ENCODE measurements at places on chromosomes 11 and 22.

DNA sequence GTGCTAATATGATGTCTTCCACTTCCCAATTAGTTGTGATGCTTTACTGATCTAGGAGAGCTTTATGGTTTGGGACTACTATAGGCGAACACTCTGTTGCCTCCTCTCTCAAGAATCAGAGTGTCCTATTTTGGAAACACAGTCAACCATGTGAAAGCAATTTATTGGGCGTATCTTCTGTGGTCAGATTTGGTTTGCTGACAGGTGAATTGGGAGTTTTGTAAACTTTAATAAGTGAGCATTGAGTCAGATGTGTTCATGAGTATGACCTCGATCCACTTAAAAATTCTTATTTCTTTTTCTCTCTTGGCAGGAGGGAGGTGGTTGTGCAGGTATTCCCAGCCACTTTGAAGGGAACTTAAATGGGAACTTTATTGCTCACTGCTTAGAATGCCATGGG, 4.4 kb downstream of the CAT start:
- DNase-seq: no peak

DNA sequence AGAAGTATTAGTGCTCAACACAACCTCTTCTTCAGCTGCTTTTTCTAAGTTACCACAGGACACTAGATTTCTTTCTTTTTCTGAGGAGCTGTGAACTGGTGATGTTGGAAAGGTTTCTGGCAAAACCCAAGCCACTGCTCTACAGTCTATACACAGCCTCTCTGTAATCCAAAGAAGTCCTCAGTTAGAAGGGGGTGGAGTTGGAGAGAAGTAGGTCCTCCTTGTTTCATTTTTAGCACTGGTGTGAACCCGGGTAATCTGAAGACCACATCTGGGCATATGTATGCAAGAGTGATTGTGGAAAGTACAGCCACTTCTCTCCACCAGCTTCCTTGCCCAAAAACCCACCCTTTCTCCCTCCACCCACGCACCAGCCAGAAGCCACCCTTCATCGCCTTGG, 1168.1 kb downstream of the LRRC4C start:
- DNase-seq: no peak

DNA sequence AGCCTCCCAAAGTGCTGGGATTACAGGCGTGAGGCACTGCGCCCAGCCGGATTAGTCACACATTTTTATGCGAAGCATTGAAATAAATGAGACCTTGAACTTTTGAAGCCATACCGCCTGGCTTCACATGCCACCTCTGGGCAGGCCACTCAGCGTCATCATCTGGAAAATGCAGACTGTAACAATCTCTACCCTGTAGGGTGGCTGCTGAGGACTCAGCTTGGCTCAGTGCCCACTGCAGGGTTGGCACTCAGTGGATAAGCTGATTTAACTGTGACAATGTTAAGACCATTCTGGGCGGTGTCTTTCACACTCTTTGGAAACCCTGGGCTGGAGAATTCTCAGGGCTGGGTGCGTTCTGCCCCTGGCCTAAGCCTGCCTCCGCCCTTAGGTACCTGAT, 8.5 kb downstream of the SH3BP1 start:
- DNase-seq: no peak

DNA sequence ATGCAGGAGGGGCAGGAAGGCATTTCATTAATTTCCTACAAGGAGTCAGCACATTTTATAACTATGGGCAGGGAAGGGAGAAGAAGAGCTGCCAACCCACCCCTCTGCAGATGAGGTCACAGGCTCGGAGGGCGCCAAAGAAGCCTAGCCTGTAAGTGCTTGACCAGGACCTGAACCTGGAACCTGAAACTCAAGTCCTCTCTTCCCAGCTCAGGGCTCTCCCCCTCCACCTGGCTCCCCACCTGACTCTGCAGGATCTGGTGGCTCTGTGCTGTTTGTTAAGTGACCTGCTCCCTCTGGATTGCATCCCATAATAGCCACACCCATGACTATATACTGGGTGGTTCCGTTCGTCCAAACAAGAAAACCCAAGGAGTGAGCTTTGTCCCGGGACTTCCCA, 27.3 kb downstream of the SCGB1A1 start:
- no peak for DNase-seq

GRCh38 chr22:39935612-39936011, 24.6 kb upstream of the TMA7B start:
- DNase-seq: no peak

DNA sequence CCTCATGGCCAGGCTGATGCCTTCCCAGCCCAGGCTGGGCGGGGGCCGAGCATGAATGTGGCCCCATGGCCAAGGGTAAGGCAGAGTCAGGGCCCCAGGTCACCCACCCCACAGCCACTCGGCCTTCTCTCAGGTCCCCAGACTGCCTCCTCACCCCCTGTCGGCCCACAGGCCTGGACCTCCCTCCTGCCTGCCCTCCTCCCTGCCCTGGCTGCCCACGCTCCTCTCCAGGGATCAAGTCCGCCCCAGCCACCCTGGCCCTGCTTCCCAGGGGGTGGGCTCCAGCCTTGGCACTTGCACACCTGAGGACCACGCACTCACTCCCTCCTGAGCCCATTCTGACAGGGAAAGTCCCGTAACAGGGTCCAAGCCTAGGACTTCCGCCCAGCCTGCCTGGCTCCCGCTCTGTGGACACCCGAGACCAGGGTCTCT, 37.8 kb upstream of the TH start:
- DNase-seq: peak; percentile 8

GRCh38 chr11:69006816-69007215, 6.2 kb downstream of the MRGPRF start:
- DNase-seq: no peak

DNA sequence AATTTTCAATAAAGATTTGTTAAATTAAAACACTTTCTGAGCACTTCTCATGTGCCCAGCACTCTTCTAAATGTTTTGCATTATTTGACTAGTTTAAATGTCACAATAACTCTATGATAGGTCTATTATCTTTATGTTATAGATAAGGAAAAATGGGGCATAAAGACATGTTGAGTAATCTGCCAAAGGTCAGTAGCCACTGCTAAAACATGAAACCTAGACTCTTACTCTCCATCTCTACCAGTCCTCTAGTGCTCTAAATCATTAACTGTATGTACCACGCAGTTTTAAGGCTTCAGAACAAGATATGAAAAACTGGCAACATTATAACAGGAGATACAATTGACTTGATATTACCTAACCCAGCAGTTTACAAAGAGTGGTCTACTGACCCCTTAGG, 6.9 kb downstream of the RAB6A start:
- no peak for DNase-seq

DNA sequence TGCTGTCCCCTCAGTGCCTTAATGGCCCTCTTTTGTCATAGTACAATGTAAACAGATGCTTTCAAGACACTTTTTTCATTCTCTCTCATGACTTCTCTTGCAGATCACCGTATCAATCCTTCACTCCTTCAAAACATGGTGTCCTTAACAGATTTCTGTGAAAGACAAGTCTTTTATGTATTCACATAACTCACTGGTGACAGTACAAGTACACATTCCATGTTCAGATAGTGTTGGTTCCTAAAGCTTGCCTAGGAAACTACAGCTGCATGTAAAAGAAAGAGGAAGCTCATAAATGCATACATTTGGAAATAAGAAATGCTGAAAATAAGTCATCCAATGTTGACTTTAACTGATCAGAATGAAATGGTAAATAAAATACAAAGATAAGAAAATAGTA, 5.0 kb upstream of the OR52E6 start:
- no peak for DNase-seq

DNA sequence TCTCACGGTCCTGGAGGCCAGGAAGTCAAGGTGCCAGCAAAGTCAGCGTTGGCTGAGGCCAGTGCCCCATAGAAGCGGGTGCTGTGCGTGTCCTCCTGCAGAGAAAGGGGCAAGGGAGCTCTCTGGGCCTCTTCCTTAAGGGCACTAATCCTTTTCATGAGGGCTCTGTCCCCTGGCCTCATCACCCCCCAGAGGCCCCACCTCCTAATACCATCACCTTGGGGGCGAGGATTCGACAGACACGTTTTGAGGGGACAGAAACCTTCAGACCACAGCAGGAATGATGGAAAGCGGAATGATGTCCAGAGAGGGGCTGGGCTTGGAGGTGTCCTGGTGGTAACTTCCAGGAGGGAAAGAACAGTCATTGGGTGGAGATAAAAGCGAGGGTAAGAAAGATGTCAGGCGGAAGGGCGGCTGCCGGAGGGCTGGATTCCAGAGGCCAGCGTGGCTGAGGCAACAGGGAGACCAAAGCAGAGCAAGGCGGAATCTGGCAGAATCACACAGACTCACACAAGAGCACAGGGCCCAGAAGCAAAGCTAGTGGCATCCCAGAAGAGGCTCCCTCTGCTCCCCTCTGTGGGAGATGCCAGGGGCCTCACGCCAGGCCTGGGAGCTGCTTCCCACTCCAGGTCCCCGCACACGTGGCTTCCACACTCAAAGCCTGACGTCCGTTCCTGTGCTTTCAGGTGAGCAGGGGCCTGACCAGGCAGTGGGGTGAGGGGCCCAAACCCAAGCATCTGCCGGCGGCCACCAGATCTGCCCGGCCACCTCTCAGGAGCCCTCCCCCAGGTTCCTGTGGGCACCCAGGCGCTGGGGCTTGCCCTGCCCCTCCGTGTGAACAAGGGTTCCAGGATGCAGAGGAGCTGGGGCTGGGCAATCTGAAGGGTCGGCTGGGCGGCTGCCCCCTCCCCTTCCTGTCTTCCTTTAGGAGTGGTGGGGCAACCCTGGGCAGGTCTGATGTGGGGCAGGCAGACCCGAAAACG, 784.5 kb downstream of the BRD1 start:
- no peak for DNase-seq

DNA sequence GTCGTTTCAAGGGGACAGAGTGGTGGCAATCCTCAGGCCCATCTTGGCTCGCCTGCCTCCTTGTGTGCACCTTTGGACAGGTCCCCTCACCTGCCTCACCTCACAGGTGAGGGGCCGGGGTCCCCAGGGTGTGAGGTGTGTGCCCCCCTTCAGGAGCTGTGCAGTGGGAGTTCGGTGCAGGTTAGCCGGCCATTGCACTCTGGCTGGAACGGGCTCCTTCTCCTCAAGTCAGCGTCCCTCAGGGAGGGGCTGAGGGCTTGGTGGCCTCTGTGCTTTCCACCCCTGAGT, 269.1 kb downstream of the TBC1D22A start:
- no peak for DNase-seq

GRCh38 chr11:3955299-3955665, 99.8 kb downstream of the STIM1 start:
- DNase-seq: no peak

GRCh38 chr11:78350646-78351165, 66.9 kb downstream of the GAB2 start:
- DNase-seq: no peak

- DNase-seq: no peak
Observed at GRCh38 chr11:85746670-85747069, 60.7 kb upstream of the CCDC89 start.

DNA sequence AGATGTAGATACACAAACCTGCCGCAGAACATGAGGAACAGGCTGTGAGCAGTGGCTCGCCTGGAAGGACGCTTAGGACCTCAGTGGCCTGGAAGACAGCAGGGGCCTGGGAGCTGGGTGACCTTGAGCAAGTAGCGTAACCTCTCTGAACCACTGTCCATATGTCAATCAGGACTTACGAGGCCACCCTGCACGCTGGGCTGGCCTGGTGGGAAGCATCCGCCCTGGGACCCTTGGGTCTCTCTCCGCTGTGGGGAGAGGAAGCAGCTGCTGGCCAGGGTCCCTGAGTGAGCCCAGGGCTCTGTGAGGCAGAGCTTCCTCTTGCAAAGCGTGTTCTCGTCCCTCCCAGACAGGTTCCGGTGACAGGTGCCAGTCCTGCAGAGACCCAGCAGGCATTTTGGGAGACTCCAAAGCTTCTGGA, 14.0 kb upstream of the EHD1 start:
- DNase-seq: no peak

GRCh38 chr11:44224867-44225501, 85.0 kb downstream of the ALX4 start:
- DNase-seq: no peak

- no peak for DNase-seq
Observed at GRCh38 chr11:113179181-113179704, 135.1 kb upstream of the TTC12 start.

GRCh38 chr11:59849129-59849528, 3.8 kb upstream of the CBLIF start:
- DNase-seq: no peak

DNA sequence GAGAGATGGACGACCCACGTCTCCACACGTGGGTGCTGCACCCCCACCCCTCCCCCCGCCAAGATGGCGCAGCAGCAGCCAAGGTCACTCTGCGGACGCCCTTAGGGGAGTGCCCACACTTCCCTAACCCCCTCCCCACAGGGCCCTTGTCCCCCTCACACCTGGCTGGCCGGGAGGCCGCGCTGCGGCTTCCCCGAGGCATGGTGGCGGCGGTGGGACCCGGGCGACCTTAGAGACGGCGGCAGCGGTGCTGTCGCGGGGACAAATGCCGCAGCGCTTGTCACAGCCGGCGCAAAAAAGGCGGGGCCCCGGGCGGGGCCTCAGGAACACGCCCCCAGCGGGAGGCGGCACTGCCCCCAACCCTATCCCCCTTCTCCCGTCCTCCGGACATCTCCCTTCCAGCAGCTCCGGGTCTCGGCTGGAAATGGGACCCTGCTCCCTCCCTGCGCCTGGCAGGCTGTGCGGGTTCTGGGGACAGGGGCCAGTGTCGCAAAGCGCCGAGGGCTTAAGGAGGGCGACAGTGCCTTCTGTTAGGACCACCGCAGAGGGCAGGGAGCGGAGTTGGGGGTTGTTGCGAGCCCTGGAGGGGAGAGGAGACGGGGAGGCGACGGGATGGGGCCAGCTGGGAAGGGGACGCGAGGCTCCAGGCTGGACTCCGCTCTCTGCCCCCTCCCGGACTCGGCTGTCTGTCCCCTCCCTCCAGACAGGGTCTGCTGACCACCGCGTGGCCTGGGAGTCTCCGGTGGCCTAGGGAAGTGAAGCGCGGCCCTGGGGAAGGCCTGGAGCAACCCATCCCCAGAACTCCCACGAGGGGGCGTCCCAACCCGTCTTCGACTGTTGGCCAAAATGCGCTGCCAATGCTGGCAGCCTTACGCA, at the start of gene CHCHD10:
Gene CHCHD10 (minus strand): TSS at position 300 of the 876 bp plus-strand sequence. CDS start 98 bp downstream, at position 202.
- peak; percentile 65 for DNase-seq

DNA sequence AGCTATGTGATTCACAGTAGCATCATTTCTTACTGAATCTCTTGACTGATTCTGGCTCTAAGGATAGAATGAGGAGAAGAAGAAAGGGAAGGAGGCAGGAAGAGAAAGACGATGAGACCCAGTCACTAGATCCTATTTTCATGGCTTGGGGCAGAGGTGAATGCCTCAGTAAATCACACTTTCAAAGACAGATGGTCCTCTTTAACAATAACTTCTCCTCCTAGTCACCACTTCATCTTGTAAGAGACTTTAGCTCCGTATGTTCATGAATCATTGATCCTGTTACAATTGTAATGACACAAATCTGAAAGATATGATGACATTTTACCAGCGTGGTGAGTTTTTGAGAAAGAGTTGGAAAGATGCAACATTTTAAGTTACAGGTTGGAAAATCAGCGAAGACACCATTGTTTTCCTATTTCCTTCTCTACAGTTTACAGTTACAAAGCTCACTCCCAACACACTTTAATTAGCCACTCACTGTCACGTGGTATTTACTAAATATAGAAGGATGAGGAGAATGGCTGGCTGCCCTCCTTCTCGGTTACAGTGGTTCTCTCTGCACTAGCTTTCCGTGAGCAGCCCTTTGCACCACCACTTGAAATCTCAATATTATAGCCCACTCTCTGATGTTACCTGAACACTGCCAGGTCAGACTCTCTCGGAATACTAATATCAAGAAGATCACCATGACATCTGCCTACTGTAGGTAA, 205.8 kb downstream of the CADM1 start:
- no peak for DNase-seq

- DNase-seq: no peak
Observed at GRCh38 chr11:90426442-90426841, 203.6 kb upstream of the CHORDC1 start.

Data from central memory CD8-positive, alpha-beta T cell (primary cell).